Esophagus mucosa (tissue), 1 donor: ENCODE measurements at places on chromosomes 3 and 15.

DNA sequence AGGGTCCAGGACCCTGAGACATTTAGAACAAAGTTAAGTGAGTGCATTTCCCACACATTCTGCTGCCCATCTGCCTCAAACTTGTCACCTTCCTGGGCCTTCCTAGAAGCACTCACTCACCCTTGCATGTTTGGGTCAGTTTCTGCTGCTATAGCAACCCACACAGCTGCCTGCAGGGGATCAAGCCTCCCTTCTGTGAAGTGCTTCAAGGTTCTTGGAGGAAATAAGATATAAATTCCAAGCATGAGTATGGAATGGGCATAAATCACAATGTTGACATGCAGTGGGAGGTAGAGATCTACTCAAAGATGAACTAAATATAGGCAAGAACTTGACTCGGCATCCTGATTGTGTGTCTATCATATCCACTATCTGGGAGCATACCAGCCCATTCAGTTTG is 140.4 kb downstream of the SLC9A9 start:
- no peak for ATAC-seq

- no peak for ATAC-seq
These were observed 96.8 kb downstream of the DUT start for GRCh38 chr15:48427960-48428547.

- ATAC-seq, result no peak
These were observed 138.8 kb upstream of the PLXND1 start for GRCh38 chr3:129745253-129745652.

DNA sequence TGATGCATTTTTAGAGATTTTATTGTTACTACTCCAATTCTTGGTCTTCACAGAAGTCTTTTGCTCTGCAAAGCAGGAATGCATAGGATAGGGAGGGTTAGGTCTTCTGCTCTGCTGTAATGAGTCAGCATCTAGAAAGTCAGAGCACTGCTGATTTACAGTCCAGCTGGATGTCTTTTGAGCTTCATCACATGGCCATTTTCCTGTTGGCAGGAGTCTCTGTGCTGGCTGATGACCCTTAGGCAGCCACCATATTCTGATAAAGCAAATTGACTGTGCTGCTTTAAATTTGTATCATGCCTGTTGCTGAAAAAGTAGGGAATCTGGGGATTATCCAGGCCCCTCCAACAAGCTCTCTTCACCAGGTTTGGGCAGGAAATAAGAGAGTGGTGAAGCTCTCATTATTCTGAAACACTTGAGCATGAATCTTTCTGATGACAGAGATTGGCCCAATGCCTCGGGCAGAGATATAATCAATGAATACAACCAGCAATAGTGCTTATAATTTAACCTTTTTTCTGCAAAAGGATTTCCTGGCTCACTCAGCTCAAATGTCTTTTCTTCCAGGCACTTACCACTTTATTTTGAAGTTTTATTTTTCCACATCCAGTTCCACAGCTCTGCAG is 9.7 kb upstream of the CRBN start:
- ATAC-seq, result no peak

GRCh38 chr3:98541695-98542094 is 9.9 kb downstream of the GPR15 start:
- no peak for ATAC-seq

GRCh38 chr3:131349454-131349853 is 32.1 kb upstream of the NUDT16 start:
- ATAC-seq, result no peak

- ATAC-seq, result no peak
These were observed 340.5 kb upstream of the NECTIN3 start for GRCh38 chr3:110731148-110731547.

DNA sequence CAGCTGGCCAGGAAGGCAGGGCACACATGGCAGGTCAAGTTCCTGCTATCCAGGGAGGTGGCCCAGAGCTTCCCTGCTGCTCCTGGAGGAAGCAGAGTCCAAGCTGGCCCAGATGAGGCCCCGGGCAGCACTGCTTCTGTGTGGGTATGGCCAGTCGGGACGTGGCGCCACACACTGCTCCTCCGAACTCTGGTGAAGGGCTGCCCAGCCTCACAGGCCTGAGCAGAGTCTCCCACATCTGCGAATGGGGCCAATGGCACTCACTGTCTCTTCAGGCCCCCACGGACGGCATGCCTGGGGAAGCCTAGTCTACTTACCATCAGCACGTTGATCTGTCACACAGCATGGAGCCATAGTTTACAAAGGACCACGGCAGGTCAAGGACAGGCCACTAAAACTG is 2.5 kb upstream of the PLA2G4F start:
- no peak for ATAC-seq

DNA sequence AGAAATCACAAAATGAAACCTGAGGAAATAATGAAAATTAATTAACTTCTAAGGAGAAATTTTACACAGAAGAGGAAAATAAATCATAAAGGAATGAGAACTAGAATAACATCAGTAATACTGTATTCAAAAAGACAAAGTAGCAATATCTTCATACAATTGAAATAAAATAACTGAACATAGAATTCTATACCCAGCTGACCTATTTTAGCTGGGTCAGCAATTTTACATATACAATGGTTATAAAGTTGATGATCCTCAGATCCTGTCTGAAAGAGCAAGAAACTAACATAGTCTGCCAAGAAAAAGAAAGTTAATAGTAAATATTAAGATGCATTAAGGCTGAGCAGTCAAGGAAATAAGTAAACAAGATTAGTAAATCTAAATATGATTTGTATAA is 93.0 kb upstream of the P3H2 start:
- ATAC-seq, result no peak

GRCh38 chr3:159764490-159765029 is 224.1 kb upstream of the IL12A start:
- ATAC-seq, result no peak

GRCh38 chr15:91302588-91303439 is 202.8 kb downstream of the SV2B start:
- peak; percentile 71 for ATAC-seq

DNA sequence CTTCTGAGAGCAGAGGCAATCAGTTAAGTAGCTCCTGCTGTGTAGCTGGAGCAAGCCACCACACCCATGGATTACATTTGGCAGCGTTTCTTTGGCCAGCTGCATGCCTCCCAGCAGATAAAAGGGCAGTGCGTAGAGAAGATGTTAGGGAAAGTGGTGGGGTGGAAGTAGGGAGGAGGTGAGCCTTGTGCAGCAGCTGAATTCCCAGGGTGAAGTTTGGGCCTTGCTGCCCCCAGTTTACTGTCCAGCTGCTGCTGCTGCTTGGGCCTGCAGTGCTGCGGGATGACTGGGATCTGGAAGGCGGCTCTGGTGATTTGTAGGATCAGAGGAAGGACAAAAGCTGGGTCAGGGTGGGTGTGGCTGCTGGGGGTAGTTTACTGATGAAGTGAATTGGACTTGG is 318.7 kb upstream of the C2CD4B start:
- ATAC-seq, result no peak

- ATAC-seq, result no peak
These were observed 11.2 kb upstream of the DUSP7 start for GRCh38 chr3:52067526-52067925.

- ATAC-seq, result no peak
These were observed 7.3 kb downstream of the CALML4 start for GRCh38 chr15:68197661-68198437.

GRCh38 chr3:59131016-59131766 is 81.4 kb upstream of the CFAP20DC start:
- no peak for ATAC-seq

GRCh38 chr3:44342176-44342790 is 3.7 kb downstream of the TCAIM start:
- ATAC-seq, result no peak

GRCh38 chr3:122754929-122755328 is 38.7 kb downstream of the HSPBAP1 start:
- ATAC-seq, result peak; percentile 85

DNA sequence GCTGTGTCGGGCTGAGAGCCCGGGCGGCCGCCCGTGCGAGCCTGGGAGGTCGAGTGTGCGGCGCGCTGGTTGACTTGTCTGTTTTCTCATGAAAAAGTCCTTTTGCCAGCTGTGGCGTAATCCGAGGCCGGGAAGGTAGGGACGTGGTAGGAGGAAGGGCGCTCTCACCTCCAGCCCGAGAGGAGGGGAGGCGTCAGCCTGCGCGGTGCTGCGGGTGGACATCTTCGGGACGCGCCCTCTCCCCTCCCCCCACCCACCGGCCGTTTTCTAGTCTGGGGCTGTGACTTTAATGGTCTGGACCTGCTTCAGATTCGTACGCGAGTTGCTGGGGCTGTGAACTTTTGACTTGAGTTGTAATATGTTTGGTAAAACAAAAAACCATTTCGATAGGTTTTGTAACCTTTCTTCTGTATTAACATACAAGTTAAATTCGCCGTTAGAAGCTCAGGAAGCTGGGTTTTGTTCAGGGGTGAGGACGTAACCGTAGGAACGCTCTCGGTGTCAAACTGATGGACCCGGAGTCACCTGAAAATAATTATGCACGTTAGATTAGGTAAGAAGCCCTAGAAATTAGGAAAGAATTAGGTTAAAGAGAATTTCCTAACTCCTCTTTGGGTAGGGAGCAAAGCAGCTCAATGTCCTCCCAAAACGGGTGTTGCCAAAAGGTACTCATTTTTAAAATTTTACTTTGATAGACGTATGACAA is 762 bp downstream of the NCK1 start:
- ATAC-seq, result peak; percentile 56

DNA sequence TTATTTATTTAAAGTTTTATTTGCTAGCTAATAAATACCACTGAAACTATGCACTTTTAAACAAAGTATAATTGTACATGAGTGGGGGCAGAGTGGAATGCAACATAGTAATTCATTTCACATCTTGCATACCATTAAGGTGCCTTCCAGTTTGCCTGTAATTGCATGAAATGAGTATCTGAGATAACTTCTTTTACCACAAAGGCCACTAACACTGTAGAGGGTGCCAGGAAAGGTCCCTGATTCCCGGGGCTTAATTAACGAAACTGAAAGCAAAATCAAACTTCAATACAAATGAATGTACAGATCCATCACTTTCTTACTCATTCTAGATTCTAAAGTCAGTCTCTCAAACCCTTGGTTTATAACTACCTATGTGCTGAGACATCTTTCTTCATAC is 2.1 kb downstream of the CD47 start:
- no peak for ATAC-seq

GRCh38 chr3:149658744-149659497 is 1.1 kb upstream of the WWTR1 start:
- ATAC-seq, result peak; percentile 3

DNA sequence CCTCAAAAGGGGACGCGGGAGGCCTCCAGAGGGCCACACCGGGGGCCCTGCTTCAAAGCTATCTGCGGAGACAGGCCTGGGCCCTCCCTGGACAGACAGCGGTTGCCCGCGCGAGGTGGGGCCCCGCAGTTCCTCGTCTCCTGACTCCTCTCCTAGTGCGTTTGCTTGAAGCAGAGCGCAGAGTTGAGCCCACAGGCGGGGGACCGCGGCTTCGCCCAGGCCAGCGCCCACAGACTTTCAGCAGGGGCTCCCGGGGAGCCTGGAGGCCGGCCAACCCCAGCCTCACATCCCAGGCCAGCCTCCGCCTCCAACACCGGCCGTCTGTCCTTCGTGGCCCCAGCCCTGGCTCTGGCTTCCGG is 540 bp upstream of the ADAMTS7 start:
- peak; percentile 7 for ATAC-seq

GRCh38 chr3:4748701-4749378 is 230.4 kb upstream of the BHLHE40 start:
- ATAC-seq, result no peak

DNA sequence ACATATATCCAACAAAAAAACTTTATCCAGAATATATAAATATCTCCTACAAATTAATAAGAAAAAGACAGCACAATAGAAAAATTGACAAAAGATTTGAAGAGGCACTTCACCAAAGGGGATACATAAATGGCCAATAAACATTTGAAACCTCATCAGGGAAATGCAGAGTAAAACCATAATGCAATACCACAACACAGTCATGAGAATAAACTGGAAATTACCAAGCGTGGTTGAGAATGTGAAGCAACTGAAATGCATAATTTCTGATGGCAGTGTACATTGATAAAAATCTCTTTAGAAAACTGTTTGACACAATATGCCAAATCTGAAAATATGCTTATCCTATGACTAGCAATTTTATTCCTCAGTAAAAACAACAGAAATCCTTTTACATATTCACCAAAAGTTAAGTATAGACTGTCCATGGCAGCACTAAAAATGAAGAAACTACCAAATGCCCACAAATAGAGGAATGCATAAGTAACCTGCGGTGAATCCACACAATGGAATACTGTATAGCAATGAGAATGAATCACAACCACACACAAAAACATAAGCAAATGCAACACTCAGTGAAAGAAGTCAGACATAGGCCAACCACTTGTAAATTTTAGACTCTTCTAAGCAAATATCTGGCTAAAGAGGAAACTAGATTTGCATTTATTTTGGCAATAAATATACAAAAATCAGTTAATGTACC is 7.9 kb downstream of the LYZL4 start:
- no peak for ATAC-seq

DNA sequence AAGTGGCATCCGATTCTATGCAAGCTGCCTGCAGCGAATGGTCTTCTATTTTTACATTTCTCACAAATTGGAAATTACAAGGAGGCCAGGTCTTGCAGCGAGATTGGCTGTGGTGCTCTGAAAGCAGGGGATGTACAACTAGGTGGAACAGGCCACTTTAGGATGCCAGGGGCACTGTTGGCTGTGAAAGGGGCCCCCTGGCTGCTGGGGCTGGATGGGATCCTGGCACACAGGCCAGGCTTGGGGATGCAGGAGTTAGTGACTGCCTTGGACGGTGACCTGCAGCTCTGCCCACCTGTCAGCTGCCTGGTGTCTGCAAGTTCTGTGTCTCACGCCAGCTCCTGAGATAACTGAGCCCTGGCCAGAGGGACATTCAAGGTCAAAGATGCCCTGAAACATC is 4.6 kb downstream of the SLC6A1 start:
- no peak for ATAC-seq

DNA sequence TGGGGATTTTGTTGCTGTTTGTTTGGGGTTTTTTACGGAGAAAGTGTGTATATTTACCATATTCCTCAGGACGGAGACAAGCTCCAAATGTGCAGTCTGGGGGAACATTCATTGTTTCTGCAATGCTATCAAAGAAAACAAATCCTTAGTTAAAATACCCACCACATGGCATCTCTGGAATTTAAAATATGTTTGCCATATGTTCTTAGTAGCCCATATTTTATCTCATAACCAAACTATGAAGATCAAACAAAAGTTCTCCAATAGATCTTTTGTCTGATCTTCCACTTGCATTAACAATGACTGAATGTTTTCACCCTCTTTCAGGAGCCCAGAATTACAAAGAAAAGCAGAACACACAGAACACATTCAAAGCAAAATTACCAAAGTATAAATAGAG is 35.3 kb downstream of the EFHB start:
- no peak for ATAC-seq
